ENCODE measurements at places on chromosomes 5 and 9.

DNA sequence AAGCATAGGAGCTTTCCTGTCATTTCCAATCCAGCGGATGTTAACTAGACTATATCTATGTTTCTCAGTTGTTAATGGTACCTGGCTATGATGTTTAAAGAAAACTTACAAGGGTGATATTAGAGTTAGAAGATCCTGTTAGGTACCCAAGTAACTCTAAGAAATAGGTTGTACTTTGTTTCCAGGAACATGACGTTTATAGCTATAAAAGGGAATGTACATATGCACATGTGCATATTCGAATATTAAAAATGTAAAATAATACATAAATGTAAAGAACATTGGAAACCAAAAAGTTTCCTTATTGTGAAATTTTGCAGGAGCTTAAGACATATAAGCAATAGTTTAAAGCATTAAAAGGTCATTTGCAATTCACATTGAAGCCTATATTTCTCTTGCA, 247.7 kb upstream of the EDIL3 start:
- no peak for DNase-seq

GRCh38 chr5:149765932-149766331, 35.8 kb downstream of the PPARGC1B start:
- DNase-seq: no peak

DNA sequence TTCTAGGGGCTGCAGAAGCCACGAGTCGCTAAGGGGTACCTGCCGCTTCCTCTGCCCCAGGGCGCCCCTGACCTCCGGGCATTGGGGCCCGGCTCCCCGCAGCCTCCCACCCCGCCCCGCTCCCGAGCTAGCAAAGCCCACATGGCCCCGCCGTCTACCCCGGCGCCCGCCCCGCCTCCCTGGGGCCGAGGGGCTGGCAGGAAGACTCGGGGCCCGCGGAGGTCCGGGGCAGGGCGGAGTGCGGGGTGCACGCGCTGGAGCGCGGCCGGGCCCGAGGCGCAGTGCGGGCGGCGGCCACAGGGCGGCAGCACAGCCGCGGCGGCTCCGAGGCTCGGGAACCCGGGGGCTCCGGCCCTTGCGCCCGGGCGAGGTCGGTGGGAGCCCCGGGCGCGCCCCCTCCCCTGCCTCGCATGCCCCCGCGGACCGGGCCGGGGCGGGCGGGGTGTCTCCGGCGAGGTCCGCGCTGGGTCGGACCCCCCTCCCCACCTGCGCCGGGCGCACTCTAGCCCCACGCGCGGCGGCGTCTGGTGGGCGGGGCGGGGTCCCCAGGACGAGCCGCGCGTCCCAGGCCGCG, 6.7 kb downstream of the NRARP start:
- no peak for DNase-seq

GRCh38 chr9:136950656-136951276, 1.3 kb upstream of the LCN12 start:
- no peak for DNase-seq

GRCh38 chr5:67432606-67433005, 236.0 kb upstream of the CD180 start:
- peak; percentile 28 for DNase-seq

GRCh38 chr5:9441610-9442009, 104.3 kb downstream of the SEMA5A start:
- no peak for DNase-seq

GRCh38 chr5:90675222-90675621, 116.6 kb downstream of the ADGRV1 start:
- no peak for DNase-seq

- no peak for DNase-seq
These were observed 5.9 kb upstream of the CXXC5 start for GRCh38 chr5:139642213-139642612.

DNA sequence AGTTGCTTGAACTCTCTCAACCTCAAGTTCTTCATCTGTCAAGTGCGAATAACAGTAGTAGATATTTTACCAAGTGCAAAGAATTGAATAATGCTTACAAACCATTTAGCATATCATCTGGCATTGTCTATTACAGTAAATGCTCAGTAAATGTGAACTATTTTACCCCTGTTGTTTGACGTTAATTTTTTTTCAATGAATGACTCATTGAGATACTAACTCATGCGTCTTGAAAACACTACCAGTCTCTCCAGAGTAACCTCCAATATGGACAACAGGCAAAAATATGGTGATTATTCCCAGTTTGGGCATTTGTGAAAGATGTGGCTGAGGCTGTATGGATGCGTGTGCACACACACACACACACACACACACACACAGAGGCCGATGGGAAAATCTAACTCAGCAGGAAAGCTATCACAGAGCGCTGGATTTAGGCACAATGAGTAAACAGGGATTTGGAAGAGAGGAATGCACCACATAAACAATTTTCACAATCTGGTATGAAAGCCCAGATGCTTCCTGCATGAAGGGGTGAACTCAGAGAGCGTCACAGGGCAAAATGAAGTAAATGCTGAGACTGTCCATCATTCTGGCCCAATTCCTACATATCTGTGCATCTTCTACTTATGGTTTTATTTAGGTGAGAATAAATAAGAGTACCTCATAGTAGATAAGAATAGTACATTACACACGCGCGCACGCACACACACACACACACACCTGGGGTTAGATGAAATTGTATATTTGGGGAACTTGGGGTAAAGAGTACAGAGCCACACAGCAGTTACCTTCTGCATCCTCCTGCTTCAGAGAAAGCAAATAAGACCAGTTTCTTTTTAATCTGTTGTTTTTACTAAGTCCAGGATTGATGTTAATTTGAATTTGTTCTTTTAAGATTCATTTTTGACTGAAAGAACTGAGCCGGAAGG, 128.7 kb downstream of the PALM2AKAP2 start:
- DNase-seq: no peak

DNA sequence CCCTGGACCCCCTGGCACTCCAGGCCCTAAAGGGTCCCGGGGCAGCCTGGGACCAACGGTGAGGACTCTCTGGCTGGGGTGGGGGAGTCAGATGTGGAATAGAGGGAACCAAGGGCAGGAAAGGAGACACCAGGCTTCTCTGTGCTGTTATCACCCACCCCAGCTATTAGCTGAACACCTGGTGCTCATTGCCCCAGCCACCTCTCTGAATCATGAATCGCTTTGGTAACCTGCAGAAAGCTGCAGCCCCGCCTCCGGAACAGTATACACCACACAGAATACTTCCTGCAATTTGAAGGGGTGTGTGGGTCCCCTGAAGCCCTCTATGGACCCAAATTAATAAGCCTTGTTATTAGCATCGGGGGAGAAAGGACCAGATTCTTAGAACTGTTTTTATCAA, 40.4 kb upstream of the ORM1 start:
- DNase-seq: no peak

GRCh38 chr9:93413530-93413929, 38.0 kb upstream of the FAM120A start:
- no peak for DNase-seq

DNA sequence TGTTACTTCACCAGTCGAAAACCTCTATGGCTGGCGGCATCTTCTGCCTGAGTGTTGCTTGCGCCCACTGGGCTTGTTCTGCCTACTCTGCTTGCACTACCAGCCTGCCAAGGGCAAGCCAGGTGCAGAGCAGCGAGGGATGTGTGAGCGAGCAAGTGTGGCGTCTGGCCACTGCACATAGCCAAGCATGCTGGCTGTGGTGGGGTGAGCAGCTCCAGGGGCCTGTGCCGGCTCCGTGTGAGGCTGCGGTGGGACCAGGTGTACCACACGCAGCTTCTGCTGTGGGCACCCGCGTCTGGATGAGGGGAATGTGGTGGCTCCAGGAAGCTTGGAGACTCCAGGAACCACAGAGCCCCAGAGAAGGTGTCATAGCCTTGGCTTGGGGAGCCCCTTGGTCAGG, 51.4 kb downstream of the GTF3C4 start:
- DNase-seq: no peak

DNA sequence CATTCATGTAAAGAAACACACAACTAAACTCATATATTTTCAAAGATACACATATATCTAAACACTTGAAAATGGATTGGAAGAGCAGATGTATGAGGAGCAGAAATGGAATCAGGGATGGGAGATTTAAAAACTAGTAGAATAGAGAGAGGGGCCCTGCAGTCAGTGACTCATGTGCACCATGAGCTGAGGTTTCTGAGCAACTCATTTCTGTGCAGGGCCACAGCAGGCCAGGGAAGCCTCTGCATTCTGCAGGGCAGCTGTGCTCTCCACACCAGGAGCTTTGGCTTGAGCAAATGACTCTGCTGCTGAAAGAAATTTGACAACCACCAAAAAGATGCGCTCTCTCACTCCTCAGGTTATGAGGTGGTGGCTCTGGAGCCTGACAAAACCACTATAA, 27.1 kb downstream of the LHX6 start:
- no peak for DNase-seq
